ENCODE measurements at places on chromosomes 7 and 10.

- DNase-seq = no peak
Measured at GRCh38 chr10:131617113-131617858, 283.5 kb upstream of the PPP2R2D start.

- DNase-seq = peak; percentile 26
Measured at GRCh38 chr10:125868372-125868975, 12.6 kb downstream of the DHX32 start.

- DNase-seq = no peak
Measured at GRCh38 chr10:21257919-21258318, 267.6 kb downstream of the SKIDA1 start.

- no peak for DNase-seq
Measured at GRCh38 chr7:110800984-110801383, 289.9 kb upstream of the LRRN3 start.

- DNase-seq = no peak
Measured at GRCh38 chr10:5854131-5854475, 35.6 kb downstream of the ANKRD16 start.
